Vagina (tissue), 2 donors: ENCODE measurements at places on chromosomes 4 and X.

GRCh38 chr4:83074086-83074704 lies 39.2 kb downstream of the COPS4 start:
- no peak for DNase-seq

DNA sequence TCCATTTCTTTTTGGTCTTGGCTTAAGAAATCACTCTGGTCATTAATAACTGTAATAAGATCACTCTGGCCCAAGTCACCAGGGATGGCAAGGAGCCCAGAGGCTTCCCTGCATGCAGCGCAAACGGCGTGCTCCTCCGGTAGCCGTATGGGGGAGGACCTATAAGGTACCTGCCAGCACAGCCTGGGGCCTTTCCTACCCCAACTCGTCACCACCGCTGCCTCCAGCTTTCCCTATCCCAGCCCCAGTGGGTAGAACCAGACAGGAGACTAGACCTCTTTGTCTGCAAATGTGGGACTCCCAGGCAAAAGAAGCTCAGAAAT lies 25.9 kb downstream of the HAND2 start:
- peak; percentile 64 for DNase-seq

- no peak for DNase-seq
Measured at GRCh38 chrX:82816562-82816961, 691.5 kb upstream of the POU3F4 start.

- no peak for DNase-seq
Measured at GRCh38 chr4:42348247-42348646, 49.0 kb upstream of the SHISA3 start.

DNA sequence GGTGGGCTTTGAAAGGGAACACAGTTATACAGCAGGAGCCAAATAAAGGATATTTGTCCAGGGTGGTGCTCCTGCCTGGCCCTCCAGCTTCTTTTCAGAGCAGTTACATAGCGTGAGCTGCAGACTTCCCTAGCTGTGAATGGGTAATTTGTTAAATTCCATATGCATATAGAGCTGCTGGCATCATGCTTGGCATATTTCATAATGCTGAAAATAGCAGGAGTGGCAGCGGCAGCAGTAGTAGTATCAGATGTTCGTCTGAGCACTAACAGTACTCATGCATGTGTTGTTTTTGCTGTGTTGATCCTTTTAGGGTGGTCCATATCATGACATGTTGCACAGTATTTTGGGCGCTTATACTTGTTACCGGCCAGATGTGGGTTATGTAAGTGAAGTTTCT lies 33.6 kb upstream of the TADA2B start:
- DNase-seq: no peak
